HCT116 (cell line): ENCODE measurements at places on chromosomes 5 and 9. TPM values are rescaled to one million over a fixed set of nuclear protein-coding genes. Genes with fewer than 3 reads are reported as not detected.

DNA sequence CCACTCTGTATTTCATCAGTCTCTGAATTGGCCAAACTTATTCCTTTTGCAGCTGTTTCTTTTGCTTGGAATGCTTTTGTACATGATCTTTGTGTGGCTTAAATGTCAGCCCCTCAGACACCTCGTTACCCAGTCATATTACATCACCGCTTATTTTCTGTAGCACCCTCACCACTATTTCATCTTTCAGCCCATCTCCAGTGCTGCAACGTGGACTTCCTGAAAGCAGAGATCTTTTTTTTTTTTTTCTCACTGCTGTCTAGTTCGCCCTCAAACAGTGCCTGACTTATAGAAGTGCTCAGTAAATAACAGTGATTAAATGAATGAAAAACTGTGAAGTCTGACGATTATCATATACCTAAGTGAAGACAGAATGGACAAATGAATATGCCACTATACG lies 835 bp downstream of the SRA1 start:
- peaks cover 8% of the 10 kb centered on the region for H3K4me1 ChIP-seq
- no peaks in the 10 kb centered on the region for H3K27me3 ChIP-seq
- peaks cover 11% of the 10 kb centered on the region; the same call in 1 of the 2 replicates for H3K36me3 ChIP-seq
- H3K4me3 ChIP-seq, result peak overlapping the region; percentile 82
- H3K27ac ChIP-seq, result peak overlapping the region; percentile 80; the same call in 1 of the 2 replicates
- DNase-seq, result no peak

Gene IL5
- total RNA-seq, result not detected

DNA sequence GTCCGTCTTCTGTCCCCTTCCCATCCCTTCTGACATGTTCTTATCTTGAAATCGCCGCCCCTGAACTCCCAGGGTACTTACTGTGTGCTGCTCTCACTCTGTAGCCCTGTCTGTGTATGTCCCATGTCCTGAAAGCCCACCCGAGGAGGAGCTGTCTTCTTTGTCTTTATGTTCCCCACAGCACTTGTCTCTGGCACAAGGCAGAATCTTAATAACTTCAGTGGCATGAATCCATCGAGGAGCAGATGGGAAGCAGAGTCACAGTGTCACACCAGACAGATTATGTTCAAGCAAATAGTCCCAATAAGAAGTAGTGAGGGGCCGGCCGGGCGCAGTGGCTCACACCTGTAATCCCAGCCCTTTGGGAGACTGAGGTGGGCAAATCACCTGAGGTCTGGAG lies 29.7 kb upstream of the LTC4S start:
- no peak overlapping the region for H3K4me3 ChIP-seq
- no peaks in the 10 kb centered on the region for H3K27me3 ChIP-seq
- H3K27ac ChIP-seq, result no peak overlapping the region
- no peak for DNase-seq

- no peaks in the 10 kb centered on the region for H3K4me1 ChIP-seq
- H3K27me3 ChIP-seq, result peaks cover 21% of the 10 kb centered on the region; the same call in 1 of the 2 replicates
- no peak overlapping the region for H3K4me3 ChIP-seq
- H3K27ac ChIP-seq, result no peak overlapping the region
- DNase-seq, result no peak
- H3K36me3 ChIP-seq, result no peaks in the 10 kb centered on the region
Observed at GRCh38 chr5:136034984-136035383, 6.2 kb downstream of the TGFBI start.

- no peaks in the 10 kb centered on the region for H3K36me3 ChIP-seq
- no peak for DNase-seq
- H3K4me3 ChIP-seq, result no peak overlapping the region
- no peak overlapping the region for H3K27ac ChIP-seq
- H3K4me1 ChIP-seq, result no peaks in the 10 kb centered on the region
Observed at GRCh38 chr5:9288234-9288633, 257.6 kb downstream of the SEMA5A start.

Gene PDE8B
- total RNA-seq, result 0.17 TPM

Gene C9
- total RNA-seq, result 0.34 TPM

- DNase-seq, result no peak
- H3K4me3 ChIP-seq, result no peak overlapping the region
- H3K4me1 ChIP-seq, result no peaks in the 10 kb centered on the region
Observed at GRCh38 chr5:171578049-171578828, 158.8 kb downstream of the FGF18 start.

Gene NR6A1
- total RNA-seq, result 9.9 TPM

GRCh38 chr5:1842004-1842819 lies 40.5 kb downstream of the IRX4 start:
- no peak overlapping the region for H3K27ac ChIP-seq
- DNase-seq, result no peak
- H3K36me3 ChIP-seq, result no peaks in the 10 kb centered on the region
- H3K4me1 ChIP-seq, result no peaks in the 10 kb centered on the region

DNA sequence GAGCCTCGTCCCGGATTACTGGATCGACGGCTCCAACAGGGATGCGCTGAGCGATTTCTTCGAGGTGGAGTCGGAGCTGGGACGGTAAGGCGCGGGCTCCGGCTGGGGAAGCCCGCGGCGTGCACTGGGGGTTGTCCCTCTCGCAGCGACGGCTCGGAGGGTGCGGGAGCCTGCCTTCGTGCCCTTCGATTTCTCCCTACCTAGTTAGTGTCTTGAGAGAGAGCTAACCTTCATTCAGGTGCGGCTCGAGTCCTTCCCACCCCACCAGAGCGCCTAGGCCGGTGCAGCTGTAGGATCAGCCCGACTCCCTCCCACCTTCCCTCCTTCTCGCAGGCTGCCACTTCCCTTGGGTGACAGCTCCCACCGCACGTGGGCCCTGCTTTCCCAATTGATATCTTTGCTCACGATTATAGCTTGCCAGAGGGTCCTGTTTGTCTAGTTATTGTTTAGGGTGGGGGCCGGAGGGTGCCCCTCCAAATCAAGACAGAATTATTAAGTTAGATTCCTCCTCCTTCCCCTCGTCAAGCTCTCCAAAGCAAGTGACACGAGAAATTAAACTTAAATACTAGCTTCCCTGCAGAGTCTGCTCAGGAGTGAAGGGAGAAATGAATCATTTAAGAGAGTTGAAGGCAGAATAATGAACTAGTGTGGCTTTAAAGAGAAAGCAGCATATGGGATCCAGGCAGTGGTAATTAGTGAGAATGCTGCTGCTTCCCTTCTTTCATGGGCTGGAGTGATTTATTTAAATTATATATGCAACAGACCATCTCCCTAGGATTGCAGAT lies 569 bp downstream of the CAMK4 start:
- peaks cover 20% of the 10 kb centered on the region for H3K27me3 ChIP-seq
- peaks cover 17% of the 10 kb centered on the region for H3K4me1 ChIP-seq
- no peak for DNase-seq
- no peaks in the 10 kb centered on the region for H3K36me3 ChIP-seq

GRCh38 chr5:24633715-24634325 lies 11.0 kb downstream of the CDH10 start:
- H3K36me3 ChIP-seq, result no peaks in the 10 kb centered on the region
- no peak overlapping the region for H3K27ac ChIP-seq
- peak; percentile 16 for DNase-seq
- H3K4me3 ChIP-seq, result no peak overlapping the region
- no peaks in the 10 kb centered on the region for H3K4me1 ChIP-seq

DNA sequence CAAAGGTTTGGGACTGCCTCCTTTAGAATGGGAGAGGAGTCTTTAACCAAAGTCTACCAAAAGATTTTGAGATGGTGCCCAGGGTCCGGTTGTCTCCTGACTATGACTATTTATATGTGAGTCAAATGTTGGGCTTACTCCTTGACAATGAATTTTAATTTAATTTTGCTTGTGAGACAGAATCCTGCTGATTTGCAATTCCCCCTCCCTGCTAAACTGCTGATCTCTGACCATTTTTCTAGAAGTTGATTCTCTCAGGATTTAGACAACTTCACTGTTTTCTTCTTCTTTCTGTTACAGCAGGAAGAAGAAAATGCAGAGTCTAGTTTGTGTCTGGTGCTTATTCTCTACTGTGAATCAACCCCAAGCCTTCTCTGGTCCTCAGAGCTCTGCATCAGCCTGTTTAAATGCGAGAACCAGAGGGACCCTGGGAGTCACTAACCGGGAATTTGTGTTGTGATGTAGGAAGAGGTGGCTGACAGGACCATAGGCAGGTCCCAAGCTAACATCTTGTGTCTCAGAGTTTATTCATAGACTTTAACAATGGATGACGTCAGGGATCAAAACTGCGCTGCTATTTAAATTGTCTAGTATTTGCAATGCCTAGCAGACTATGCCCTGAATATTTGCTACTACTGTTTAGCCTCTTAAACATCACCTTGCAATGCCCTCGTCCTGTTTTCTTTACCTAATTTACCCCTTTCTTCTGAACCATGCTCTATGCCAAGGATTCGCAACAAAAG lies 124.0 kb upstream of the TAF11L2 start:
- no peaks in the 10 kb centered on the region for H3K36me3 ChIP-seq

- no peaks in the 10 kb centered on the region for H3K27me3 ChIP-seq
- H3K4me3 ChIP-seq, result no peak overlapping the region
- no peaks in the 10 kb centered on the region for H3K36me3 ChIP-seq
- H3K27ac ChIP-seq, result no peak overlapping the region
Observed at GRCh38 chr5:143573568-143574170, 170.2 kb upstream of the NR3C1 start.

DNA sequence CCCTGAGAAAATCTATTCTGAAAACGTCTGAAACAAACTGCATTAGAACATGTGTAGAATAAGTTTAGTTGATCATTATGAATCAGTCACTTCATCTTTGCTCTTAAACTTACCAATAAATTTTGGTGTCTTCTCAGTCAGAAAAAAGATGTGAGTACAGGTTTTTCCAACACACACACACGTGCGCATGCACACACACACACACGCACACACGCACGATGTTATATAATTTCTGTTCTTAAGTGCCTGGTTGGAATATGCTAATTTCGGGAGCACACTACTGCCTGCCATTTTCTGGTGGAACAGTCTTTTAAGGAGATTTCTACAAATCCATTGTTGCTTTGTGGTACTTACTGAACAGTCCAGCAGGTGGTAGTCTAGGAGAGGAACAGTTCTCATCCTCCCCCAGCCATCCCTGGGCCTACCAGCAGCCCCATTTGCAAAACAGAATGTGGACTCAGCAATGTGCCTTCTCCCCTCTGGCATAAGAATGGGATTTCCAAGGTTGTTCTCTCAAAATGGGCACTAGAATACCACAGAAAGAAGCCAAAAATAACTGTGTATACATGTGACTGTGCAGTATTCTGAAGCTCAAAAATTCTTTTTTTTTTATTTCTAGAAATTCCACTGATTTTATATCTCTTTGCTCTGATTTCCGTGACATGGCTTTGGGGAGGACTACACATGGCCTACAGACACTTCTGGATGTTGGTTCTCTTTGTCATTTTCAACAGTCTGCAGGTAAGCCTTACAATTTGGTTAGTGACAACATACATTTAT lies 281.3 kb downstream of the ARRDC3 start:
- H3K4me3 ChIP-seq, result no peak overlapping the region
- no peaks in the 10 kb centered on the region for H3K36me3 ChIP-seq
- H3K27me3 ChIP-seq, result no peaks in the 10 kb centered on the region
- no peak overlapping the region for H3K27ac ChIP-seq

GRCh38 chr9:125847735-125848134 lies 100.6 kb downstream of the PBX3 start:
- H3K27me3 ChIP-seq, result no peaks in the 10 kb centered on the region
- H3K36me3 ChIP-seq, result no peaks in the 10 kb centered on the region
- H3K27ac ChIP-seq, result no peak overlapping the region
- H3K4me3 ChIP-seq, result no peak overlapping the region
- DNase-seq, result no peak
- H3K4me1 ChIP-seq, result peaks cover 4% of the 10 kb centered on the region; the same call in 1 of the 2 replicates

- H3K27ac ChIP-seq, result no peak overlapping the region
- H3K4me3 ChIP-seq, result no peak overlapping the region
- DNase-seq, result no peak
- no peaks in the 10 kb centered on the region for H3K36me3 ChIP-seq
- no peaks in the 10 kb centered on the region for H3K4me1 ChIP-seq
Observed at GRCh38 chr5:147920420-147921030, 14.2 kb upstream of the C5orf46 start.

Gene SLC25A2
- 0.42 TPM for total RNA-seq

Gene MRPS2
- 85.1 TPM for total RNA-seq

DNA sequence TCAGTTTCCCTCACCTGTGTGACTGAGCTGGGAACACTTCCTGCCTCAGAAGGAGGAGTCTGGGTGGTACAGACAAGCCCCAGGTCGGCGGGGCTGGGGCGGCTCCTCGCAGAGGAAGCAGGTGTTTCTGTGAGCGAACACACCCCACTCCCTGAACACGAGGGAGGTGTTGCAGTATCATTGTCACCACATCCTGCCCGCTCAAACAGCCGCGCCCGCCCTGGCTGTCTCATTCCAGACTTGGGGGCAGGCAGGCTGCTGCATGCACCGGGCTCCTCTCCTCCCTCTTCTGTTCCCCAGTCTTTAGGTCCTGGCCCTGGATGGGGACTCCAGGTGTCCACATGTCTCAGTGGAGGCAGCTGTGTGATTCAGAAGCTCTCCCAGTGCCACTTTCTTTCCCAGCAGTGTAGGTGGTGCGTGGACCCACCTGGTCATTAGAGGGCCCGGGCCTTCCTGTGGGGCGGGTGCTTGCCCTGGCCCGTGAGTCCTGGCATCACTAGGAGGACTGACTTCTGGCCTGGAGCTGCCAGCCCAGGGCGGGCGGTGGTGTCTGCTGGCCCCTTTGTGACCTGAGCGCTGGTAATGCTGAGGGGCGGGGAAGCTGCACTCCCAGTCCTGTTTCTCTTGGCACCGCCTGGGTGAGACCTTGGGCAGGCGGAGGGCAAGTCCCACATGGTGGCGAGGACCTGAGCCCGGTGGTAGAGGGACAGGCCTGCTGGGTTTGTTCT lies 18.3 kb upstream of the PHYHD1 start:
- DNase-seq, result no peak
- no peak overlapping the region; the same call in 1 of the 2 replicates for H3K27ac ChIP-seq
- H3K4me1 ChIP-seq, result peaks cover 16% of the 10 kb centered on the region
- no peaks in the 10 kb centered on the region for H3K27me3 ChIP-seq
- peaks cover 3% of the 10 kb centered on the region; the same call in 1 of the 2 replicates for H3K36me3 ChIP-seq
- no peak overlapping the region for H3K4me3 ChIP-seq

GRCh38 chr9:91071184-91071990 lies 269.8 kb downstream of the SYK start:
- DNase-seq, result no peak
- H3K27ac ChIP-seq, result peak overlapping the region; percentile 43
- no peak overlapping the region for H3K4me3 ChIP-seq
- no peaks in the 10 kb centered on the region for H3K36me3 ChIP-seq

GRCh38 chr9:37239224-37239859 lies 119.0 kb downstream of the ZCCHC7 start:
- H3K36me3 ChIP-seq, result no peaks in the 10 kb centered on the region
- no peak overlapping the region for H3K4me3 ChIP-seq
- no peaks in the 10 kb centered on the region for H3K27me3 ChIP-seq
- H3K4me1 ChIP-seq, result peaks cover 5% of the 10 kb centered on the region; the same call in 1 of the 2 replicates

DNA sequence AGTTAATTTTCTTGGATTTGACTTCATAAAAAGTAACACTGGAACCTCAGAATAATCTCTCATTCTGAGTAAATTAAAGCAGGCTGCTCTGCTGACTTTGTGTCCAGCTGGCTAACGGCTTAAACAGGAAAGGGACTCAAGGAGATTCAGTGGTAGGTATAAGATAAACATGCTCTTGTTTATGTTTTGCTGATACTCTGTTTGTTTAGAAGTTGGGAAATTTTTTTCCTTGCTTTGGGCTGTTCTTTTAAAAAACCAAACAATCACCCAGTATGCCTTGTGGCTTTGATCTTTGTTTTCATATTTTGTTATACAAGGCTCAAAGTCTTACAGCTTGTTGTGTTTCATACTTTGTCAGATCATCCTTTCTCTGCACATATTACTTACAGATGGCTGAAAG lies 237.6 kb upstream of the RIOK2 start:
- no peaks in the 10 kb centered on the region for H3K4me1 ChIP-seq
- no peak overlapping the region for H3K27ac ChIP-seq
- no peak for DNase-seq
- no peak overlapping the region for H3K4me3 ChIP-seq

Gene PCDHB12
- total RNA-seq, result not detected
